ENCODE measurements at places on chromosomes 6 and 20.

DNA sequence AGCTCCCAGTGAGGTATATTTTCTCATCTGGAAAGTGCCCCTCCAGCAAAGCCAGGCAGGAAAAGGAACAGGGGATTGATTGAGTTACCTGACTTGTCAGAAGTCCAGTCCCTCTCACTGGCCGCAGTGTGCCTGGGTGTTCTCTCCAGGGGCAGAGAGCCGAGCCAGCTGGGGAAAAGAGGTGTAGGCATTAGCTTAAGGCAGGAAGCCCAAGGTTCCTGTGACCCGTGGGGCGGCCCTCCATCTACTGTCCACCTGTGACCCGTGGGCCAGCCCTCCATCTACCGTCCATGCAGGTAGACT lies 2.7 kb downstream of the PSMG4 start:
- DNase-seq = no peak

- DNase-seq = no peak
Observed at GRCh38 chr6:157951828-157952227, 29.8 kb upstream of the SYNJ2 start.

DNA sequence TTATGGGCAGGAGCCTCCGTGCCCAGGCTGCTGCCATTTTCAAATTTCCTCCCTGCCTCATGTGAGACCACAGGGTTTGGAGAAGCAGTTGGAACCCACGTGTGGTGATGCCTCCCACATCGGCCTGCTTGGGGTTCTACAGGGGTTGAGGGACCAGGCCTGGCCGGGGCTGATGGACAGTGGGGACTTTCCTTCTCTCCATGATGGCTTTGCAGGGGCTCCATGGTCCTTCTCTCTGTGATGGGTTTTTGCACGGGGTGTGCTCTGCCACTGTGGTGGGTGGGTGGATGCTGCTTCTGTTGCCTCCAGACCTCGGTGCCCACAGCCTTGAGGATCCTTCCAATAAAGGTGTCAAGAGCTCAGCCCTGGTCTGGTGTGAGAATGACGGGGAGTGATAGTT lies 54.4 kb downstream of the ADNP start:
- no peak for DNase-seq

- no peak for DNase-seq
Observed at GRCh38 chr6:168183613-168183970, 104.6 kb upstream of the FRMD1 start.

DNA sequence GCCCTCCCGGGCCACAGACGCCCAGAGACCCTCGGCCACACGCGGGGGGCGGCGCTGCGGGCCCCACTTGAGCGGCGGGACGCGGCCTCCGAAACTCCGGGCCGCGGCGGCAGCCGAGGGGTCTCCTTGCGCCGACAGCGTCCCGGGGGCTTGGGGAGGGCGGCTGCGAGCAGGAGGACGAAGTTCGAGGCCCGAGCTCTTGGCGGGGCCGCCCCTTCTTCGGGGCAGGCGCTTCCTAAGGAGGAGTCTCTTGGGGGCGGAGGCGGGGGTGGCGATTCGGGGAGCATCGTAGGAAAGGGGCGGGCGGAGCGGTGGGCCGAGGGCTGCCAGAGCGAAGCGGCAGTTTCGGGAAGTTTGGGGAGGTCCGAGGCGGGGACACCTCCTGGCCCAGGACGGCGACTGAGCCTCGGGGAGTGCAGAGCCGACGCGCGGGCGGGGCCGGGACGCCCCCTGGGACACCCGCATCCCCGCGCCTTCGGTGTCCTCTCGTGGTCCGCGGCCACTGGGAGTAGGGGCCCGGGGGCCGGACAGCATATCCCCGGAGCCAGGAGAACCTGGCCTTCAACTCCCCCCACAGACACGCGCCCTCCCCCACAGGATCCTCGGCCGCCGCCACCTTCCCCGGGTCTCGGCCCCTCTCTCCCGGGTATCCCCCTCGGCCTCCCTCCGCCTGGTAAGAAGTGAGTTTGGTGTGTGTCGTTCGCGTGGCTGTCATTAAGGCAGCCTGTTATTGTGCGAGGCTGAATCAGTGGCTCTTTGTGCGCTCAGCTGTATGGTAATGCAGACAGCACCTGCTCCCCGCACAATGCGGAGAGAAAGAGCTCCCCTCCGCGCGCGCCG lies 613 bp upstream of the DLL1 start:
- DNase-seq = no peak

GRCh38 chr6:134980846-134981245 lies 30.9 kb upstream of the ALDH8A1 start:
- no peak for DNase-seq

DNA sequence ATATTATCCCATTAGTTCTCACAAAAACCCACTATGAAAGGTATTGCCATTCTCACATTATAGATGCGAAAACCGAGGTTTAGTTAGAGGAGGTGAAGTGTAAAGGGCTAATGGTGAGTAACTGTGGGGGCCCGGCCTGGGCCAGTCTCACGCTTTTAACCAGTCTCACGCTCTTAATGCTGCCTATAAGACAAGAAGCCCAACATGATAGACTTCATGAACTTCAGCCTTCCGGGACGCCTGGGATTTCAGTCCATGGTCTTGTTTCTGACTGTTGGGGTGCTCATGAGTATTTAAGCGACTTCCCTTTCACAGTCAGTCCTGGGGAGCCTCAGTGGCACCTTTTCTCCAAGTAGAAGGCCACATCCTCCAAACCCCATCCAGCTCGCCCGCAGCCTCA lies 31.7 kb downstream of the AGPAT4 start:
- DNase-seq = no peak

GRCh38 chr20:61571221-61571620 lies 319.2 kb downstream of the CDH4 start:
- DNase-seq = no peak

DNA sequence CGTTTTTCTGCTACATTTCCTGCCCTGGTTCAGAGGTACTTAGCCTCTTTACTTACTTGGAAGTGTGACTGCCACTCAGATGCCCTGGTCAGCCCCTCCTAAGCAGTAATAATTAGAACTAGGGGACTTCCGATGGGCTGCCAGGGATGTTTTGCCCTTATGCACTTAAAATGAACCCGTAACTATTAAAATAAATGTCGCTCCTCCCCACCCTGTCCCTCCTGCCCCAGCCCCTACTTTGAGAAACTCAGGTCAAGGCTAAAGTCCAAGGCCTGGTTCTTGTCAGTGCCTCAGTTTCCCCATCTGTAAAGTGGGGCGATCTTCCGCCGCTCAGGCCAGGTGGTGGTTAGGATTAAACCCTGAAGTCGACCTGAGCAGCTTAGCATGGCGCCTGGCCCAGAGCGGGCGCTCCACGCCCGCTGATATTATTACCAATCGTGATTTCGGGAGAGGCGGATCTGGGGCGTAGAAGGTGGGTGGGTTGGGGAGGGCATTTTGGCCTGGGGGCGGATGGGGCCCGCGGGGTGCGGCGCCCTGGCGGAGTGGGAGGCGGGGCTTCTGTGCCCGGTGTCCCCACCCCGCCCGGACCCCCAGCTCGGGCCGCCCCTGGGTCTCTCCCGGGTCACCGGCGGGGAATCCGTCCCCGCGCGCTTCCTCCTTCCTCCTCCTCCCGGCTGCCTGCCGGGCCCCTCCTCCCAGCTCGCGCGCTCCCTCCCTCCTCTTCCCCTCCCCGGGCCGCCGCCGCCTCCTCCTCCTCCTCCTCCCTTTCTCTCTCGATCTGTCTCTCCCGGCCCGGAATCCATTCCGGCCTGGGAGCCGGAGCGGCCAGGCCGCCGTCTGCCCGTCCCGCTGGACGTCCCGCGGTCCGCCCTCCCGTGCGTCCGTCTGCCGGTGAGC lies at the start of gene SRC:
Gene SRC (plus strand): TSS at position 802 of the 897 bp plus-strand sequence. CDS start 38,014 bp downstream, outside the sequence.
- peak; percentile 93 for DNase-seq

- DNase-seq = no peak
Observed at GRCh38 chr6:21375151-21376116, 218.1 kb upstream of the SOX4 start.

DNA sequence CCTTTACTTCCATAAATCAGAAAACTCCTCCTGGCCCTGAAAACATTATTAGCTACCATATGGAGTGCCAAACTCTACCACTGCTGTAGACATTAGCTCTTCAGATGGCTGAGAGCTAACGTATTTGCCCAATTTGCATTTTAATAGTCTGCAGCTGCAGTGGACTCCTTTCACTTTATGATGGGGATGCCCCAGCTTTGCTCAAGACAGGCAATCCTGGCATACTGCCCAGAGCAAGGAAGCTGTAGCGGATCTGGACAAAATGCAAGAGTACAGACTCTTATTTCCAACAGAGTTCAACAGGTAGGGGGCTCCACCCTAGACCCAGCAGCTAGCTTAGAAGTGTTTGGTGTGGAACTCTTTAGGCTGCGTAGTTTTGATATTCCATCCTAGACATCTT lies 246.7 kb downstream of the FOXC1 start:
- DNase-seq = no peak

DNA sequence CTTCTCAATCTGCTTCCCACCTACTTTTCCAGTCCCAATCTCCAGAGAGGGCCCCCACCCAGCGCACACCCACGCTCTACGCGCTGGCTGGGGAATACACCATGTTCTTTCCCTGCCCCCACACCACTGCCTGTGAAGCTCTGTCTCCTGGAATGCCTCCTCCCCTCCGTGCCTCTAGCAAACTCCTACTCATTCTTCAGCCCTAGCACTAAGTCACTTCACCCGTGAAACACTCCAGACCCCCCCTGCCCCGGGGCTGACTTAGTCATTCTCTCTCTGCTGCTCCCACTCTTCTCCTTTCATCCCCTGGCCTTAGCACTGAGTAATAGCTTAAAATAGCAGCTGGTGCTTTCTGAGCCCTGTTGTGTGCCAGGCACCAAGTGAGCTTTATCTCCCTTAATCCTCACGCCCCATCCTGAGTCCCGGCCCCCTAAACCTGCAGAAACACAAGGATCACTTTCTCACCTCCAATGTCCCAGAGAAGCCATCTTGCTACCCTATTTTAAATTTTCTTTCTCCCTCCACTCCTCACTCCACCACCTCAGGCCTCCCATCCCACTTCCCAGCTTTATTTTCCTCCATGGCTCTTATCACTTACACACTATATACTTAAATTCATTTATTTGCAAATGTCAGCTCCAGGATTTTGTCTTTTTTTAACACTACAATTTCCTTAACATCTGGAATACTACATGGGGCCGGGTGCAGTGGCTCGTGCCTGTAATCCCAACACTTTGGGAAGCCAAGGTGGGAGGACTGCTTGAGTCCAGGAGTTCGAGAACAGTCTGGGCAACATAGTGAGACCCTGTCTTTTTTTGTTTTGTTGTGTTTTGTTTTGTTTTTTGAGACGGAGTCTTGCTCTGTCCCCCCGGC lies 6.3 kb upstream of the PARD6B start:
- DNase-seq = peak; percentile 93

- no peak for DNase-seq
Observed at GRCh38 chr6:23137611-23138010, 568.2 kb downstream of the HDGFL1 start.

- no peak for DNase-seq
Observed at GRCh38 chr6:3291987-3292386, 33.2 kb downstream of the PSMG4 start.

DNA sequence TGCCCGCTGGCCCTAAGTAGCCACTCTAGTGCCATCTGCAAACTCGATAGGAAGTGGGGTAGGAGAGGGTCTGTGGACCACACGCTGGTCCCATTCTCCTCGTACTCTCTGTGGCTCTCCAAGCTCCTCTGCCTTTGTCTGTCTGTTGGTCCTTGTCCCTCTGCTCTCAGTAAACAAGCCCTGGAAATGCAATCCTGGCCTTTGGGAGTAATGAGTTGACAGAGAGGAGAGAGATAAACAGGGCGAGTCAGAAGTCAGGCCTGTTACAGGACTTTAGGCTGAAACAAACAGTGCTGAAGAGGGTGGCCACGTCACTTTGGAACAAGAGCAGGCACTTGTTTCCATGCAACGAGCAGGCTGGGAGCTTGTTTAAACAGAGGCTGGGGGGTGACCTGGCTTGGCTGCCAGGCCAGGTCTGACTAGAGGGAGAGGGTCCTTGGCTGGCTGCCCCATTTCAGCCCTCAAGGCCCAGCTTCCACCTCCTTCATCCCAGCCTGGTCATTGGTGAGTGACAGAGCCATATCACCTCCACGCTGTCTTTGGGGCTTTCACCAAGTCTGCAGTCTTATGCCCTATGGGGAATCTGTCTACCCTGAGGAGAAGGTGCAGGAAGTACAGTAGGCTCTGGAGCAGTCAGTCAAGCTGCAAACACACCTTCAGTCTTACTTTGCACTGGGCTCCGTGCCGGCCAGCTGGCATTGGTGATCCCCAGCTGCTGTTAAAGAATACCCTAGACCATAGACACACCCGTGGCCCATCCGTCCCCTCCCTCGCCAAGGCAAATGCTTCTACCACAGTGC lies 22.6 kb downstream of the FOXP4 start:
- DNase-seq = no peak

- DNase-seq = no peak
Observed at GRCh38 chr6:130515306-130515705, 149.5 kb downstream of the TMEM200A start.

GRCh38 chr6:33359331-33359730 lies 32.3 kb upstream of the KIFC1 start:
- DNase-seq = no peak

DNA sequence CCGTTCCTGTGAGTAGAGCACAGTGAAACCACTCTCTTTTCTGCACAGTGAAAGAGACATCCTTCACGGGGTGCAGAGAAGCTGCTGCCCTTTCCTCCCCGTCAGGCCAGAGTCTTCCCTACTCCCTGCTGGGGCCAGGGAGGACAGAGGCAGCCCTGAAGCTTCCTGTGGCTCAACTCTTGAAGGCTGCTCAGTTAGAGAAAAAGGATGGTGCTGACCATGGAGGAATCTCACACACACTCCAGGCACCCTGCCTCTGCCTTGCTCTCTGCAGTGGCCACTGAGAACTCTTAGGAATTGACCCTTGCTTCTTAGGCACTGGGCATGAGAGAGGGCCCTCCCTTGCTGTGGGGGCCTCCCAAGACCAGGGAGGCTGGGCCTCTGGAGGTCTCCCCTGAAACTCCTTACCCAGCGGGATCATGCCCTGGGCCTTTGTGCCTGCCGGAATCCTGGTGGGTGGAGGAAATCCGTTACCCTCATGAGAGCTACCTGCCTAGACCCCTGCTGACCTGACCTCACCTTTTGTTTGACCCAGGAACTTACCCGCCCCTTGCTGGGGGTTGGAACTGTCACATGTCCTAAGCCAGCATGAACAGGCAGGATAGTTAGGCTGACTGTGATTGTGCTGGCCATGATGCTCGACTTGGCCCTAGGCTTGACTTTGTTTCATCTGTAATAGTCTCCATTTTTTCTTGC lies 65.0 kb upstream of the CD93 start:
- no peak for DNase-seq

- DNase-seq = peak; percentile 31
Observed at GRCh38 chr6:89311853-89312531, 3.1 kb downstream of the GABRR2 start.

GRCh38 chr6:170421921-170422320 lies 115.4 kb downstream of the FAM120B start:
- DNase-seq = no peak

- DNase-seq = no peak
Observed at GRCh38 chr20:51600950-51601349, 58.4 kb upstream of the NFATC2 start.

GRCh38 chr6:80174900-80175572 lies 68.6 kb downstream of the BCKDHB start:
- DNase-seq = no peak

- no peak for DNase-seq
Observed at GRCh38 chr6:15308435-15309213, 62.8 kb downstream of the JARID2 start.

- DNase-seq = no peak
Observed at GRCh38 chr6:47822856-47823554, 41.2 kb downstream of the OPN5 start.

Measured in RWPE1 (cell line).